ENCODE measurements at places on chromosomes 1 and 21.

DNA sequence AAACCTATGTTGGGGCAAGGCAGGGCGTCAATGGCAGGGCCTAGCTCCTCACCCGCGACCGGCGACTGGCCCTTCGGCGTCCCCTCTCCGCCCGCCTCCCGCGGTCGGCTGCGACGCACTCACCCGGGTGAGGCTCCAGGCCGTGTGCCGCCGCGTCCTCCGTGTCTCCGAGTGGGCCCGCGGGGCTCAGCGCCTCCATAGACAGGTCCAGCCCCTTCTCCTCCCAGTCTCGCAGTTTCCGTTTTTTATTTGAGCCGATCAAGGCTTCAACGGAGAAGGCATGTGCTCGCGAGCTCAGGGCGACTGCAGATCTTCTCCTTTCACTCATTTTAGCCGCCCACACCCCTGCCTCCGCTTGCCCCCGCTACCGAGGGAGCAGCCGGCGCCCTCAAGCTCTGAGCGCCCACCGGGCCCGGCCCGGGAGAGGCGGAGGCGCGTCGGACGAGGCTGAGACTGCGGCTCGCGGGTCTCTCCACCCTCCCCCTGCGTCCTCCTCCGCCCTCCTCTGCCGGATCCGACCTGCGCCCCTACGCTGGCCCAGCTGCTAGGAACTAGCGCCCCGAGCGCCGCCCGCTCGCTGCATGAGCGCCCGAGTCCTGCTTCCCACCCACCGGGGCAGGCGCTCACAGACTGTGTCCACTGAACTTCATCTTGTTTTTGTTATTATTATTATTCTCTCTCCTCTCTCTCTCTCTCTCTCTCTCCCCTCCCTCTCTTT lies 516 bp downstream of the TBX15 start:
- DNase-seq, result no peak

DNA sequence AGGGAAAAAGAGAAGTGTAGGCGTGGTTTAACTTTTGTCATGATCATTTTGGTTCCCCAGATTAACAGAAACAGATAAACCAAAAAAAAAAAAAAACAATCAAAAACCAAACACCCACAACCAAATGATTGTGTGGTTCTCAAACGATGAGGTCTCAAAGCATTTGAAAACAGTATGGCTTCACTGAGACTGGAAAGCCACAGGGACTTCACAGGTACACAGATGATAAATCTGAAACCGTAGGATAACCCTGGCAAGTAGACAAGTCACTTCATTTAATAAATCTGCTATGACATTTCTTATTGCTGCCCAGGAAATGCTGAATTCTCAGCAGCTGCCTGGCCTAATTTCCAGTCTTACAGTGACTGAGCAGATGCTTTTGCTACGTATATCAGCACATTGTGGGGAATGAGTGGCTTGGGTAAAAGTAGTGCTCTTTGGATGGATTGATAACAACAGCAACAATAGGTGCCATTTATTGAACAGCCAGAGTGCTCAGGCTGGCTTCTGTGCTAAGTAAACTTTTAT lies 6.1 kb downstream of the ST6GALNAC3 start:
- DNase-seq, result no peak

GRCh38 chr1:27122652-27123051 lies 32.3 kb downstream of the SLC9A1 start:
- peak; percentile 49 for DNase-seq

- DNase-seq, result no peak
Observed at GRCh38 chr1:202397256-202397655, 48.8 kb downstream of the PPP1R12B start.

DNA sequence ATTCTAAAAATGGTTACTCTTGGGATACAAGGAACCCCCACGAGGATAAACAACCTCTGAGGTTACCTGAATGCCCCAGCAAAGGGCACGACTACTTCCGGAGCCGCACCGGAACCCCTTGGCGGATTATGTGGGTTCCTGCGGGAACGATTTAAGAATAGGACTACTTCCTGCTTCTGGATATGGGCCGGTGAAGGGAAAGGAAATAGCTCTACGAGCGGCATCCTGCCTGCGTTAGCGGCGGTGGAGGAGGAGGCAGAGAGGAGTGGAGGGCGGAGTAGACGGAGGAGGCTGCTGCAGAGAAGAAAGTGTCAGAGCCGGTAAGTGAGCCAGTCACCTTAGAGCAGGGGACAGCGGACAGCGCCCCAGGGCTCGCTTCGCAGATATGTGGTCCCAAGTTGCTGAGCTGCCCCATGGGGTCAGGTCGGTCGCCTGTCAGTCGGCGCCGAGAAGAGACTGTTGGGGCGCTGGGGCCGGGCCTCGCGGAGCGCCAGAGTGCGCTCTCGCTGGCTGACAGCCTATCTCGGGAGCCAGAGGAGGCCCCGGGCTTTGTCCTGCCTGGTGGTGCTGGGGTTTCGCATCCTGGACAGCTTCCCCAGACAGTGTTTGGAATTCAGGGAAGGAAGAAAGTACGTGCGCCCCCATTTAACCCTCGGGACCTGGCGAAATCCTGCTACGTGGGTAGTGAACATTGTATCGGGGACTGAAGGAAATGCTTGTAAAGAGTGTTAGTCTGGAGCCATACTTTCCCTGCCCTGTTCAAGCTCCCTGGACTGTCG lies at the start of gene KLHL20:
KLHL20 (plus strand) TSS at position 223 of the 779 bp plus-strand sequence. CDS start 1,063 bp downstream, outside the sequence.
- DNase-seq, result peak; percentile 86

- DNase-seq, result no peak
Observed at GRCh38 chr1:184773762-184774320, 19.2 kb upstream of the EDEM3 start.

DNA sequence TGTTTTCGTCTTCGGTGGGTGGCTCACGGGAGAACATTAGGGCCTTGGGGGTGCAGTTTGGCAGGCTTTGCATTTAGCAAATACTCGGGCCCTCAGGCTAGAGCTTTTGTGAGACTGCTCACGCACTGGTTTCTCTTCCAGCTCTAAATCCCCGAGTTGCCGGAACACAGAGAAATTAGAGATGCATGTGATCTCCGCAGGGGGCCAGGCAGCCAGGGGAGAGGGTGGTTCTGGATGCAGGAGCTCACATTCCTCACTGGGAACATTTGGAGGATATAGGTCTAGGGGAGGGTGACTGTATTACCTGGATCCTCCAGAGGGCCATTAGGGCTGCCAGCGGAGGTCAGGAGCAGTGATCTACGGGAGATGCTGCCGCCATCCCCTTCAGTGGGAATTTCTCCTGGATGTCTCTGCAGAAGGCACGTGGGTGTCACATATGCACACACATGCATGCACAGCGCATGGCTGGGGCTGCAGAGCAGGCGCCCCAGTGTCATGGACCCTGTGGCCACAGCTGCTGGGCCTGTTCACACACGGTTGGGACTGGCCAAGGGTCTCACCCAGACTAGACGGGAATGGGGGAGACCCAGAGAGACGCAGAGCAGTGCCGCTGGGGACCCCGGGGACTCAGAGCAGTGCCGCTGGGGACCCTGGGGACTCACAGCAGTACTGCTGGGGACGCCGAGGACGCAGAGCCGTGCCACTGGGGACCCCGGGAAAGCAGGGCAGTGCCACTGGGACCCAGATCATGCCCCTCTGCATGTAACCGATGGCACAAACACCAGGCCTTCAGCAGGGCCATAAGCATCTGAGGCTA lies 258.7 kb downstream of the CAMTA1 start:
- no peak for DNase-seq

GRCh38 chr21:18877917-18878316 lies 474.3 kb upstream of the TMPRSS15 start:
- no peak for DNase-seq

DNA sequence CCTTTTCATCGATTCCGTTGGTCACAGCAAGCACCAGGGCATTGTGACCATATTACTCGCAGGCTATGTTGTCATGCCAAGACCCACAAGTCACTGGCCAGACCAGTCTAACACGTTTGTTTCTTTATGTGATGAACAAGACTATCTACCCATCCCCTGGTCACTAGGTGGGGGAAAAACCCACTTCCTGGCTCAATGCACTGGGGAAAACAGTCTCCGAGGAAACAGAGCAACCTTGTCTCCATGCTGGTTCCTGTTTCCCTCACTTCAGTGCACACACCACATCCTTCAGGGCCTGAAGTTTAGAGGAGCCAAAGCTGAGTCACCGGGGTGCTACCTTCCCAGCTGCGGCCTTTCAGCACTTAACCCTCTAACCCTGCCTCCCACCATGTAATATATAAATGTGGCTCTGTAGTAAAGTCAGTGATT lies 20.9 kb downstream of the ERICH3 start:
- peak; percentile 13 for DNase-seq
